Thoracic aorta endothelial cell (primary cell): ENCODE measurements at places on chromosomes 12 and 14. TPM values are rescaled to one million over a fixed set of nuclear protein-coding genes. Genes with fewer than 3 reads are reported as not detected.

The RBP5 gene
- total RNA-seq = 0.50 TPM in 1 of 2 replicates, not detected in the other

The PRB2 gene
- not detected in 2 replicates for total RNA-seq

The TRAF3 gene
- total RNA-seq = 27.7 and 28.6 TPM in 2 replicates

The YEATS4 gene
- total RNA-seq = 31.8 and 44.4 TPM in 2 replicates

The RERGL gene
- total RNA-seq = not detected in 2 replicates

The WNT1 gene
- total RNA-seq = not detected in 2 replicates

The PMEL gene
- total RNA-seq = 0.36 and 0.40 TPM in 2 replicates

The BEGAIN gene
- 0.22 TPM in 1 of 2 replicates, not detected in the other for total RNA-seq

The ERG28 gene
- 9.7 and 14.4 TPM in 2 replicates for total RNA-seq
